Activated T-cell treated with anti-CD3 and anti-CD28 coated beads for 4 hours (primary cell): ENCODE measurements at places on chromosomes 3 and 15.

DNA sequence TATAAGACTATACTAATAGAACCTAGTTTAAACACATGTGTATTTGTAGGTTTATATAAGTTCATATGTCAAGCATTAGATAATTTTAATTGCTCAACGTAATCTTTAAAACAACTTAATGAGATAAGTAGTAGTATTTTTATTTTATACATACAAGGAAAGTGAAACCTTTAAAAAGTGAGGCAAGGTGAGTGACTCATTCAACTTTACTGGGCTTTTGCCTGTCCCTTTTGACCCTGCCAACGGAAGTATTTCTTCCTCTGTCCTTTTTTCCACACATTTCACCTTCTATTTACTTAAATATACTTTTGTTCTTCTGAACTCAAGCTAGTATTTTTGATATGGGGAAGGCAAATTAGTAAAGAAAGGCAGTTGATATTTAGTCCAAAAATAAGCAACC, 78.5 kb downstream of the KBTBD8 start:
- no peak for DNase-seq

- no peak for DNase-seq
These were observed 2.0 kb downstream of the DVL3 start for GRCh38 chr3:184157206-184157605.

DNA sequence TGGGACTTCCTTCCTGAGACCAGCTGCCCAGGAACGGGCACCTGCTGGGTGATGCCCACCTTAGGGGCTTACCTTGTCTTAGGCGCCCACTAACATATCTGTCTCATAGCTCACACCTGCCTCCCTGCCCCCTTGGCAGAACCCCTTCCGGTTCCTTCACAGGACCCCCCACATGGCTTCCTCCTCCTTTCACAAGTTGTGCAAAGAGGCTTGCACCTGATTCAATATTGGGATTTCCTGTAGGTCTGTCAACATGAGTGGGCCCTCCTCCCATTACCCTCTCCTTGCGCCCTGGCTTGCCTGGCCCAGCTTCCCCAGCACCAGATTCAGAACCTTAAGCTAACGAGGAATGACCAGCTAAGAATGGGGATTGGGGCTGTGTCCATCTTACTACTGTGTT, 633 bp downstream of the THPO start:
- DNase-seq = no peak

DNA sequence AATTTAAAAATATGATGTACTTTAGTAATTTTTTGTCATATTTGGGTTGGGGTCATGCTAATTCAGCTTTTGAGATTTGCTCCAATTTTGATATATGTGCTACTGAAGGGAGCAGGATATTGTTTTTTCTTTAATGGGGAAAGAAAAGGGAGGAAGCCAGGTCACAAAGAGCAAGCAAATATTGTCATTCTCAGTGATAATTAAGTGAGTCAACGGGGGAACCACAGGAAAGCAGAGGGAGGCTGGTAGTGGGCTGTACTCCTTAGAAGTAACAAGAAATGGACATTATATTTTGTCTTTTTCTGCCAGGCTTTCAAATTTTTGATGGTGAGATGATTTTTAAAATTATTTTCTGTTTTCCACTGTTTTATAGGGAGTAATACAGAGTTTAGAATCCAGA, 45.6 kb upstream of the NMD3 start:
- DNase-seq = no peak

- DNase-seq = no peak
These were observed 61.1 kb upstream of the IQSEC1 start for GRCh38 chr3:13134166-13134878.

DNA sequence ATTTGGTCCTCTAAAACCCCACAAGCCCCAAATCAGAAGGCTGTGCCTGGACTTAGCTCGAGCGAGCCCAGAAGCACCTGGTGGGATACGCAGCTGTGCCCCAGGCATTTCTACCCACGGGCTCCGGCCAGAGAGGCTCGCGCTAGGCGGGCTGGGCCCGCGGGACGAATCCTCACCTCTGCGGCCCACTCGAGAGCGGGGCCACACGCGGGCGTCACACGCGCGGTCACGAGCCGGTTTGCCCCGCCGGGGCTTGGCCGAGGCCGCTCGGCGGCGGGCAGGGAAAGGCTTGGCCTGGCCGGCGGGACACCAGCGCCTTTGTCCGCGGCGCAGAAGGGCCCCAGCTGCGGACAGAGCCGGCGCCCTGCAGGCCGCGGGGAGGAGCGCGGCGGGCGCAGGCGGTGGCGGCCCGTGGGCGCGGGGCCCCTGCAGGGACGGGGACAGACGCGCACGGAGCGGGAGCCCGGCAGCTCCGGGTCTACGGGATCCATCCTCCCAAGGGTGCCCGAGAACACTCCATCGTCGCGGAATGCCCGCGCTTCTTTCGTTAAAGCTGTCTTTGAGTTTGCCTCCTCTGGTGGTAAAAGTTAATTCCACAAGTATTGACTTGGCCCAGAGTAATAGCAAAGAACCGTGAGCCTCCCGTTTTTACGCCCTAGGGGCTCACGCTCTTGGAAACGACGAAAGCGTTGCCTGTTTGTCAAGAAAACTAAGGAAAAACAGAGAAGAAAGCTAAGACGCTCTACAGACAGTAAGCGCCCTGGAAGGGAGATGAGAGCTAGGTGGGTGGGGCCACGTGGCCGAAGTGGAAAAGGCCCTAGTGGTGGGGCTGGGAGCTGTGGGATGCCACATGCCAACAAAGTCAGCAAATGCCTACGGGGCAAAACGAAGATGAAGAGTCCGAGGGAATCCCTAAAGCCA, 26.4 kb downstream of the TYRO3 start:
- peak; percentile 23 for DNase-seq

DNA sequence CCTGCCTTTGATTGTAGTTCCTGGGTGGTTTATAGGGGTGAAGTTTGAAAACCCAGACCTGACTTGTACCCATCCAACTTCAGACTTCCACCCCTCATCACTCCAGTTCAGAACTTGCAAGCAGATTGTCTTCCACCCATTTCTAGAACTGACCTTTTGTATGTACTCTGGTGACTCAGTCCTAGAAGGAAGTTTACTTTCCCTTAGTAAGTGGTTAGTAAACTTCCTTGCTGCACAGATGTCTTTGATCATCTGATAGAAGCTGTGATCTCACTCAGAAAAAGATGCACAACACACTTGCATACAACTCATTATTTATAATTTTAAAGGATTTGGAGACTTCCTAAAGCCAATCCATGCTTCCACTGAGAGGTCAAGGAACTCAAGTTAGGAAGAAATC, 368.0 kb downstream of the MFSD1 start:
- no peak for DNase-seq

DNA sequence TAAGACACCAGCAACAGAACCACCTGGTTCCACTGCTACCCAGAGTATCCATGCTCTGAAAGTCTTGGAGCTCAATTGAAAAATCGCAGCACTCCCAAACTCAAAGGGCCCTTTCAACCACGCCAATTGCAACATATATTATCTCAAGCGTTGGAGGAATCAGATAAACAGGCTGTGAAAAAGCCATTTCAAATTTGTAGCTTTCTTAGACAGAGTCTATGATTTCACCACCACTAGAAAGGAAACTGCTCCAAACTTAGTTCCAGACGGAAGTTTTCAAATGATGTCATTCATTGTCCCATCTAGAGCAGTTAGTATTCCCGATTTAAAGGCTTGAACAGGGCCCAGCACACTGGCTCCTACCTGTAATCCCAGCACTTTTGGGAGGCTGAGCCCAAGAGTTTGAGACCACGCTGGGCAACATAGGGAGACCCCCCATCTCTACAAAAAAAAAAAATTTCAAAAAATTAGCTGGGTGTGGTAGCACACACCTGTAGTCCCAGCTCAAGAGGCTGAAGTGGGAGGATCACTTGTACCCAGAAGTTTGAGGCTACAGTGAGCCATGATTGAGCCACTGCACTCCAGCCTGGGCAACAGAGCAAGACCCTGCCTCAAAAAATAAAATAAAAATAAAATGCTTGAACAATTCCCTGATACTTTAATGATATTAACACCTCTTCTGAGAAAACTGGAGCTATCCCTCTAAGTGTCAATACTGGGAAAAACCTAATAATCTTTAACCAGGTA, 16.8 kb downstream of the TNIK start:
- DNase-seq = no peak

DNA sequence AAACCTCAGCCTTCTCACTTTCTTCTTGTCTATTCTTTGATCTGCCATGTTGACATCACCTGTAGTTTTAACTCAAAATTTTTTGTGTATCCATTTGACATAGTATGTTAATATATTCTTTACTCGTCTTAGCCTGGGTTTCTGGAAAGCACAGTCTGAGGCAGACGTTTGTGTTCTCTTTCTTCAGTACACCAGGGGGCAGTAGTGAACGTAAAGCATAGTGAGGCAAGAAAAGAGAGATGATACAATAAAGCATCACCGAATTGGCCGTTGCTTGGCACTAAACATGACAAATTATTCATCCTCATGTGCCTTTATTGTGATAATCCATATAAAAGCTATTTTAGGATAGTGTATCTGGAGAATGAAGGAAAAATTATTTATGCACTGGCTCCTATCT, 141.0 kb upstream of the MYRIP start:
- no peak for DNase-seq
